Frontal cortex (tissue), 4 donors: ENCODE measurements at places on chromosomes 16 and 17.
A peak's percentile ranks its signal among the peaks of the same experiment; 100 is the strongest.

DNA sequence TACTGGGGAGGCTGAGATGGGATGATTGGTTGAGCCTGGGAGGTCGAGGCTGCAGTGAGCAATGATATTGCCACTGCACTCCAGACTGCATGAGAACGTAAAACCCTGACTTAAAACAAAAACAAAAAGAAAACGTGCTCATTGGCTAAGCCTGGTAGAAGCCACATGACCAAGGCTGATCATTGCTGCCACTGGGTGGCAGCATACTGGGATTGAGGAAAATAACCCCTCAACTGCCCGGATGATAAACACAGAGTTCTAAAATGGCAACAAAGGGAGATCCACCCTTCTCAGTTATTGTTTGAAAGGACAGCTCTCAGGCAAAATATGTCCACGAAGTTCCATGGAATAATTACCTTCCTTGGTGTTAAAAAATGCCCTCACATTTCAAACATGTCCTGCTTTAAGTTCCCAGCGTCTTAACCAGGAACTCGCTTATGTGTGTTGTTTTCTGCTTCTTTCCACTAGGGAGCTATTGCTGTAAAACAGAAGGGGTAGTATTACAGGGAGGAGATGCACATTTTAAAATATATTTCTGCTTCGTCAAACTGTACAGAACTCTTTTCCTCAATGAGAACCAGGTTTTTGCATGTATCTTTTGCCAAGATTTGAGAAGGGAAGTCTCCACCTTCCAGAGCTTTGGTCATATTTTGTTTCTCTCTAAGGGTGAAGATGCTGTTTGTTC, 675.3 kb downstream of the MAF start:
- no peak for DNase-seq

DNA sequence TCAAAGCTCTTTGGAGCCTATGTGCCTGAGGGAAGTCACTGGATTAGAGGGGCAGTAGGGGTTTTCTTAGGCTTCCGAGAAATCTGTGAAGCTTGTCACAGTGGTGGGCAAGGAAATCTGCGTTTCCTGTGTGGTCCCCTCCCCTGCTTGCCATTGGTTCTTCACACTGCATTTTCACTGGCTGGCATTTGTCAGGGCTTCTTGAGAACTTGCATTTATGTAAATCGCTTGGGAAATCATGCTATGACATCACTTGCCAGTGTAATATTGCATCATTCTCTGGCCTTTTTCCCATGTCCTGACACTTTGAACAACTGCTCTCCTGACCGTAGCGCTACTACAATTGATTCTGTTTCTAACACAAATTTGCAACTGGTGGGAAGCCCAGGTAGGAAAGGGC, 1.8 kb downstream of the CACNG3 start:
- DNase-seq, result no peak

DNA sequence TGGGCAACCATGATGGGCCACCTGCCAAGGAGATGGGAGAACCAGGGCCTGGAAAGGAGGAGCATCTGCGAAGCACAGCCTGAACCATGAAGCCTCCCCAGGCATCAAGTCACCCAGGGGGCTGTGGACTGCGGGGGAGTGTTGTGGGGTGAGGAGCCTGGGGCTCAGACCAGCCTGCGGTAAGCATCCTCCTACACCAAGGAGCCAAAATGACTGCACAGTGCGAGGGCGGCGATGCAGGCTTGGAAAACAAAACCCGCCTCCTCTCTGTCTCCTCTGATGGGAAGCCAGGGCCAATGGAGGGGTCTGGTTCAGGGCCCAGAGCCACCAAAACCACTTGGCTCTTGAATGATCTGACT, 18.1 kb upstream of the MAF start:
- DNase-seq, result no peak

DNA sequence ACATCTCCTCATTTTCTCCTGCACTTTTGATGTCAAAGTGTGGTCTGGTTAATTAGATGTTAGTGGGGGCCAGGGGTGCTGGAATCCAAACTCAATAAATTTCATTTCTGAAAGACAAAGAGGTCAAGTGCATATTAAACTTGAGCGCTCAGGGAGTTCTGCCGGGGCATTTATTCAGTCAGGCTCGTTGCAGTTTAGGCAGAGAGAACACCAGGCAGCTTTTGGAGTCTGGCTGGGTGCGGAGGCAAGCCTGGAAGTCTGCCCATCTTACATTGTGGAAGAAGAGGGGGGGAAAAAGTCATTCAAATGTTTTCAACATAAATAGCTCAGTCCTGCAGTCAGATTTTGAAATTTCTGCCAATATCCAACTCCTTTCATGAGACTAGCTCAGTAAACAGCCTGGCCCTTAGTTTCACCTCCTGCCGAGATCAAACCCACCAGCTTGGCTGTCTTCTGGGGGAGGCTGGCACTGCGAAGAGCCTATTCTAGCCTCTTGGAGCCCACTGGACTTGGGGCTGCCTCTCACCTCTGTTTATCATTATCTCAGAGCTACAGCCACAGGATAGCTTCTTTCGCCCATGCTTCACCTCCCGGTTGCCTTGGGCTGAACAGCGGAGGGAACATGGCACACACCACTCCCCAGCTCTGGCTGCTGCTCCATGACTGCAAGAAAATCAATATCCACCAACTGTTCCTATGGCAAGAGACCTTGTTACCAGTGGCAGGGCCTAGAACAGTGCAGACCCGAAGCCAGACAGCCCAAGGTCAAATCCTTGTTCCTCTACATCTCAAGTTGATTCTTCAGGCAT, 177.4 kb upstream of the CDH5 start:
- no peak for DNase-seq

DNA sequence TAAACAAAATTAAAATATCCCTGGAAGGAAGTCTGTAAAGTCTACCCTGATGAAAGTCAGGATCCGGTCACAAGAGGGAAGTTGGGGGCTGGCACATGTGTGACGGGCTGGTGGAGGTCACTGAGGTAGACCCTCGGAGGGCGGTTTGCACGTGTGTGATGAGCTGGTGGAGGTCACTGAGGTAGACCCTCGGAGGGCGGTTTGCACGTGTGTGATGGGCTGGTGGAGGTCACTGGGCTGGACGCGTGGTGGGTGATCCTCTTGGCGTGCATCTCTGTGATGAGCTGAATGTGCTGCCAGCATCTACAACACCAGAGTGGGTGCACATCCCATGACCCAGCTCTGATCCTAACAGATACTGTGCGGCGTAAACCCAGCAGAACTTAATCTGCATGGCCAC, 43.7 kb upstream of the METRNL start:
- DNase-seq, result no peak

DNA sequence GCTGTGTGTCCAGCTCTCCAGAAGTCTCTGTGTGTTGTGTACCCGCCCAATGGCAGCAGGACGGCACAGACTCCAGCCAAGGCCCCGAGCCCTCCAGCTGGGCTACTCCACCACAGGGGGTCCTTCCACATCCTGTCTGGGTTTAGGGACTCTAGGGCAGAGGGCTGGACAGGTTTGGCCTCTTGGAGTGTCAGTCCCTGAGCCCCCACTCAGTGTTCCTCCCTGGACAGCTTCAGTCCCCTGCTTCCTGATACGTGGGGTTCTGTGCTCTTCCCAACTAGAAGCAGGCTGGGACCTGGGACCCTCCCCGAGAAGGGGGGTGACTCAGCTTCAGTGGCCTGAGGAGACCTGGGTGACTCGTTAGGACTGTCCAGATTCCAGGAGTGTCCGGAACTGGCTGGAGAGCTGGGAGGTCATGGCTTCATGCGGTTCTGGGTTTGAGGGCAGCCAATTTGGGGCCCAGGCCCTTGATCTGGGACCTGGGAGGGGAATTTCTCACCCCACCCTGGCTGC, 4.2 kb downstream of the CDK3 start:
- DNase-seq, result no peak

DNA sequence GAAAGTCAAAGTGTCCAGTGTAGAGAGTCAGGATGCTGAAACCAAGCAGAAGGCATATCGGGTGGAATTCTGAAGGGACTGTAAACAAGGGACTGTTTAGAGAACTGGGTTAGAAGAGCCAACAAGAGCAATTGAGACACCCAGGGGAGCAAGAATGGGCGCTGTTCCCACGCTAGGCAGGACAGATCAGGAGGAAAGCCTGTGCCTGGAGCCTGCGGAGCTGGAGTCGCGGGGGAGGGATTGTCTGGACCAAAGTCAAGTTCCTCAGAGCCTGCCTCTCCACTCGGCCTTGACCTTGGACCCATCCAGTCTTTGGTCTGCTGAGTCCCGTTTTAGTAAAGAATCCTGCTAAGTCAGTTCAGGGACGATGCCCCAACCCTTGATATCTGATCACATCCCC, 14.7 kb upstream of the KLHL36 start:
- DNase-seq, result no peak

GRCh38 chr16:23572394-23572793, 14.9 kb downstream of the UBFD1 start:
- no peak for DNase-seq

GRCh38 chr16:70331588-70332358, 14.9 kb upstream of the DDX19A start:
- no peak for DNase-seq

- DNase-seq, result no peak
Measured at GRCh38 chr16:73092236-73092781, 44.4 kb upstream of the ZFHX3 start.

DNA sequence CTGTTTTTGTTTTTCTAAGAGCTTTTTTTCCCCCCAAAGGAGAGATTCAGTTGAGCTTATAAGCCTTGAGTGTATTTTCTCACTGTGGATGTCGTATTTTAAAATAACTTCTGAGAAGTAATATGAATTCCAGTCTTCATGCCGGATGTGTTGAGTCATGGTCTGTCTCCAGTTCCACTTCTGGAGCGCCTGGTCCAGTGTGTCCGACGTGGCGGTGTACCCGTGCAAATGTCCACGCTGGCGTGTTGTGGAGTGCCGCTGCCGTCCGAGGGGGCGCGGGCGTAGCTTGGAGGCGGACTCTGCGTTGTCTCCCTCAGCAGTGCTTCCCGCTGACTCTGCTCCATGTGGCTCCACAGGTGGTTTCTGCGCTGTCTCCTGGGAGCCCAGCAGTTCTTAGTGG, 60.9 kb upstream of the ZNF750 start:
- DNase-seq, result no peak

DNA sequence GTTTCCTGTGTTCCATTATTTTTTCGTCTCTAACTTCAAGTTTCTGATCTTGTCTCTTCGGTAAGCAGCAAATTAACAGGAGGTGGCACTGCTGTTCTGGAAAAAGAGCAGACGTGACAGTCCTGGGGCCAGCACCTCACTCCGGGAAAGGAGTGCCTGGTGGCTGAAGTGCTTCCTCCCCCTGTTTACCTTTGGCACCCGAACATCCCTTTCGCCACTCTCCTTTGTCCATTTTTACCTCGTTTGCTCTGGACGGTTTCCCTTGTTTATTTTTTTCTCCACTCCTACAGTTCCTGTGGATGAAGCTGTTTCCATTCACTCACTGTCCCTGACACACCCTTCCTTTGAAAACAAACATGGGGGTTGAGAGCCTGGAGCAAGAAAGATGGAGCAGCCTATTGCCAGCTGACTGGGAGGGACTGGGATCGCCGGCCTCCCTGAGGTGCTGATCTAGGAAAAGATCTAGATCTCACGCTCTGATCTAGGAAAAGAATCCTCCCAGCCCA, 12.6 kb downstream of the SAP30BP start:
- no peak for DNase-seq

GRCh38 chr17:77085926-77086432, 54.8 kb upstream of the SEC14L1 start:
- no peak for DNase-seq

DNA sequence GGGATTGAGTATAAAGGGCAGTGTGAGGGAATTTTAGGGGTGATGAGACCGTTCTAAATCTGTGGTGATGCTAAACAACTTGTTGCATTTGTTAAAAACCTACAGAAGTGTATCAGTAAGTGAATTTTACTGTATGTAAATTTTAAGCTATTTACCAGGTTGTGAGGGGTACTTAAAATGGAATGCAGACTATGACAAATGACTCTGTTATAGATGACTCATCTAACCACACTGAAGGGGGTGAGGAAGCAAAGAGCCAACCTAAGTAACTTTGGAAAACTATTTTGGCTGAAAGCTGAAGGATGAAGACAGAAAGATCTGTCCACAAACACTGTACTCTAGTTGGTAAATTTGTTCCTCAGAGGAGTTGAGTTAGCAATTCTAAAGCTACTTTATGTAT, 5.3 kb upstream of the MKS1 start:
- DNase-seq, result no peak

- DNase-seq, result no peak
Measured at GRCh38 chr16:83847371-83848225, 39.8 kb downstream of the HSBP1 start.

DNA sequence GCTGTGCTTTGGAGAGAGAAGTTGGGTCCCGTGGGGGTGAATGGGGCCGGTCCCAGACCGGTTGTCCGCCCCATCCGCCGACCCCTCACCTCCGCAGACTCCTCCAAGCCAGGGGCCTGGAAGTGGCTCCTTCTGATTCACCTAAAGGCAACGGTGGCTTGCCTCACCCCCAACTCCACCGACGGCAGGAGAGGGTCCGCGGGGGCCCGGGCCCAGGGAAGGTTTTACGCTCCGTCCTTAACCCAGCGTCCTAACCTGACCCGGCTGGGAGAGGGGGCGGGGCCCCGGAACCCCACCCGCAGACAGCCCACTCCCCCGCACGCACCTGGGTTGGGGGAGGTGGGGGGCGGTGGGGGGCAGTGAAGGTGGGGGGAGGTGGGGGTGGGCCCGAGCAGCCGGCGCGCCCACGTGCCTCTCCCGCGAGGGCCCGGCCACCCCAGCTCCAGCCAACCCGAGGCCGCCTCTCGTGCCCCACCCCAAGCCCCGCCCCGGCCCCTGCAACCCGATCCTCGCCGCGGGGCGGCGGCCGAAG, 12.7 kb upstream of the CD300A start:
- peak; percentile 96 for DNase-seq

- DNase-seq, result no peak
Measured at GRCh38 chr16:86215233-86215978, 294.9 kb upstream of the FOXF1 start.

GRCh38 chr16:82657239-82657638, 30.5 kb downstream of the CDH13 start:
- no peak for DNase-seq

DNA sequence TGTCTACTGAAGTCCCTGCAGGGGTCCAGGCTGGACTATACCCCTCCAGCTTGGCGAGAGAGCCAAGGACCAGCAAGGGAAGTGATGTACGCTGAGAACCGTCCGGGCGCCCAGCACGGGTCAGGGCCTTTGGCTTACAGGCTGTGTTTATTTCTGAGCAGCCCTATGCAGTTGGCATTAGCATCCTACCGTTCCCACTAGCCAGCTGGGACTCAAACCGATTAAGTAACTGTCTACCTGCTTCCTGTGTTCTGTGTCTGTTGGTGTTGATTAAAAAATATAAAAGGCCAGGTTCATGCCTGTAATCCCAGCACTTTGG, 73.8 kb downstream of the CMIP start:
- DNase-seq, result no peak
